ENCODE measurements at places on chromosomes 13 and 19. TPM values are rescaled to one million over a fixed set of nuclear protein-coding genes. Genes with fewer than 3 reads are reported as not detected.

- no peaks in the 10 kb centered on the region for H3K36me3 ChIP-seq
- H3K27ac ChIP-seq: no peak overlapping the region
- H3K27me3 ChIP-seq: no peaks in the 10 kb centered on the region
- no peak for DNase-seq
These were observed 1676.0 kb downstream of the SLITRK1 start for GRCh38 chr13:82206241-82206640.

GRCh38 chr13:112077729-112078128 is 10.8 kb downstream of the SOX1 start:
- no peak for DNase-seq
- H3K27me3 ChIP-seq: peaks cover 25% of the 10 kb centered on the region
- no peaks in the 10 kb centered on the region for H3K36me3 ChIP-seq
- no peaks in the 10 kb centered on the region for H3K4me1 ChIP-seq

DNA sequence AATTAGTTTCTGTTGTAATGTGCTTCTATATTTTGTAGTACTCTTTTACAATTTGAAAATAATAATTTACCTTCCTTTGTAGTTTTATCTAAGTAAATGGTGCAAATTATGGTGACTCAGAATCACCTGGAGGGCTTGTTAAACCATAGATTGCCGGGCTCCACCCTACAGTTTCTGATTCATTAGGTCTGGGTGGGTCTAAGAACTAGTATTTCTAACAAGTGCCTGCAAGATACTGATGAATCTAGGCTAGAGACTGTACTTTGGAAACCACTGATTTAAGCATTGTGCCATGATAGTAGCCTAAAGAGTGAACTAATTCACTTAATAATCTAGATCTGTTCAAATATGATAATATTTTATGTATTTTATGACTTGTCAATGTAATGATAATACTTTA is 437.4 kb upstream of the SPRY2 start:
- H3K27me3 ChIP-seq: no peaks in the 10 kb centered on the region
- H3K4me1 ChIP-seq: no peaks in the 10 kb centered on the region
- no peak overlapping the region for H3K4me3 ChIP-seq
- DNase-seq: no peak
- no peak overlapping the region for H3K27ac ChIP-seq
- no peaks in the 10 kb centered on the region for H3K36me3 ChIP-seq

GRCh38 chr19:17831419-17831888 is 10.1 kb upstream of the INSL3 start:
- no peak for DNase-seq
- H3K4me3 ChIP-seq: no peak overlapping the region
- H3K27me3 ChIP-seq: peaks cover 14% of the 10 kb centered on the region
- H3K27ac ChIP-seq: no peak overlapping the region

DNA sequence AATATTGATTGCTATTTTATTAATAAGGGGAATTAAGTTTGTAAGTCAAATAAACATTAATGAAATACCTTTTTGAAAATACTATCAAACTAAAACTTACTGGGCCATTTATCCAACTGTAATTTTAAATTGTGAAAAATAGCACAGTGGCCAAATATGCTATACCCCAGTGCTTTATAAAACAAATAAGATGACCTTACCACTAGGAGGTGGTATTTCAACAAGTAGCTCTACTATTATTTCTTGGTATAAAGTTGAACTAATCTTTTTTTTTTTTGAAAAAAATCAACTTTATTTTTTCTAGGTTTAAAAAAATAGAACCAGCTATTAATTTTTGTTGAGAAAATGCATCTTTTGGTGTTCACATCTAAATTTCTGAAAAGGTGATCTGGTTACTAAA is 14.7 kb downstream of the LACC1 start:
- no peak for DNase-seq
- peaks cover 2% of the 10 kb centered on the region for H3K27me3 ChIP-seq
- peaks cover 7% of the 10 kb centered on the region for H3K4me1 ChIP-seq
- H3K27ac ChIP-seq: no peak overlapping the region
- no peak overlapping the region for H3K4me3 ChIP-seq

- peak overlapping the region; percentile 51 for H3K27ac ChIP-seq
- no peaks in the 10 kb centered on the region for H3K27me3 ChIP-seq
- peaks cover 19% of the 10 kb centered on the region for H3K4me1 ChIP-seq
- no peaks in the 10 kb centered on the region for H3K36me3 ChIP-seq
- H3K4me3 ChIP-seq: no peak overlapping the region
These were observed 20.3 kb downstream of the LNX2 start for GRCh38 chr13:27599845-27600553.

MEIOSIN gene
- total RNA-seq: not detected

- peaks cover 12% of the 10 kb centered on the region for H3K27me3 ChIP-seq
- peaks cover 6% of the 10 kb centered on the region for H3K4me1 ChIP-seq
- DNase-seq: no peak
These were observed 5.9 kb downstream of the RTBDN start for GRCh38 chr19:12828494-12828893.

RBM42 gene
- 107 TPM for total RNA-seq

DNA sequence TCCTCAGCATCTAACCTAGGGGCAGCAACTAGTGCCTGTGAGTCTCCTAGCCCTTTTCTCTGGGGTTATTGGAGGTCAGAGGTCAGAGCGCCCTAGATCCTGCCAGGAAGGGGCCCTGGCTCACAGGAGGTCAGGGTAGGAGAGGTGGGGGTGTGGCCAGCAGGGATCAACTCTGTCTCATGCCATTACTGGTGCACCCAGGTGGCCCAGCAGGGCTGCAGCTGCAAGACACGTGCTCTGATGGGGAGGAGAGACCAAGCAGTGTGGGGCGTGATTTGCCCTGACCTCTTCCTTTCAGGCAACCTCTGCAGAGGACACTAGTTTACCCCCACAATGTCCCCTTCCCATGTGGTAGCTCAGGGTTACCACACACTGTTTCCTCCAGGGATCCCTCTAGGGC is 73.3 kb upstream of the ZNF30 start:
- no peak overlapping the region for H3K4me3 ChIP-seq
- H3K36me3 ChIP-seq: no peaks in the 10 kb centered on the region
- no peaks in the 10 kb centered on the region for H3K4me1 ChIP-seq

- no peak overlapping the region for H3K4me3 ChIP-seq
- DNase-seq: no peak
- H3K36me3 ChIP-seq: peaks cover 4% of the 10 kb centered on the region
- H3K27me3 ChIP-seq: no peaks in the 10 kb centered on the region
- no peaks in the 10 kb centered on the region for H3K4me1 ChIP-seq
These were observed 439.5 kb downstream of the FGF9 start for GRCh38 chr13:22110368-22110767.

EVI5L gene
- total RNA-seq: 30.5 TPM

GRCh38 chr19:56764196-56764695 is 76.3 kb downstream of the PEG3 start:
- H3K36me3 ChIP-seq: peaks cover 23% of the 10 kb centered on the region
- H3K4me3 ChIP-seq: no peak overlapping the region
- no peak overlapping the region for H3K27ac ChIP-seq
- peaks cover 2% of the 10 kb centered on the region for H3K27me3 ChIP-seq
- no peak for DNase-seq

NUMBL gene
- 51.1 TPM for total RNA-seq

UTP14C gene
- 20.1 TPM for total RNA-seq

DNA sequence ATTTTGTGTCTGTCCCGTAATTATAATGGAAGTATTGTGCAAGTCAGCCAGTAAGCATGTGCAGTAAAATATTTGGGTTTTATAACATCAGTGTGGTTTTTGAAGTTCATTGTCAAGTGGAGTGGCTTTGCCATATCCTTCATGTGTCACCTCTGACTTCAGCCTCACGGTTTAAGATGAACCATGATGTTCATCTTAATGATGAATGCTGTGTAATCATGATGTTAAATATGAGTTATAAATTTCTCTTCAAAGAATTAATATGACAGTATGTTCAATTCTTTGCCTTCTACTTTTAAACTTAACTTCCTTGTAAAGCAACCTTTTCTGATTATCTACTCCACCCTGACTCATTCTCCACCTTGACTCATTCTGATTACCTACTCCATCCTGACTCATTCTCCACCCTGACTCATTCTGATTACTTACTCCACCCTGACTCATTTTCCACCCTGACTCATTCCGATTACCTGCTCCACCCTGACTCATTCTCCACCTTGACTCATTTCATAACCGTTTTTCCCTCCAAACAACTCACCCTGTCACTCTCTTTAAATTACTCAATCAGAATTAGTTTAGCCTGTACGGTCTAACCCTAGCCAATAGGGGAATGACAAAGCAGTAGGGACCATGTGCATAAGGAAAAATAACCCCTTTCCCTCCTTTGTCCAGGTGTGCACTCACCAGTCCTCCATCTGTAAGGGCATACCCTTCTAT is 50.3 kb upstream of the ANKRD10 start:
- peaks cover 44% of the 10 kb centered on the region for H3K4me1 ChIP-seq
- no peaks in the 10 kb centered on the region for H3K27me3 ChIP-seq
- peaks cover 14% of the 10 kb centered on the region for H3K36me3 ChIP-seq
- peak overlapping the region; percentile 82 for H3K27ac ChIP-seq

- 0 out of 2 replicates have a peak, but pooled peaks cover 3% of the 10 kb centered on the region for H3K36me3 ChIP-seq
- H3K4me1 ChIP-seq: no peaks in the 10 kb centered on the region
- no peak for DNase-seq
- peaks cover 1% of the 10 kb centered on the region for H3K27me3 ChIP-seq
- no peak overlapping the region for H3K4me3 ChIP-seq
These were observed 693.7 kb downstream of the UQCRFS1 start for GRCh38 chr19:28519218-28519779.

RASAL3 gene
- total RNA-seq: not detected

DNA sequence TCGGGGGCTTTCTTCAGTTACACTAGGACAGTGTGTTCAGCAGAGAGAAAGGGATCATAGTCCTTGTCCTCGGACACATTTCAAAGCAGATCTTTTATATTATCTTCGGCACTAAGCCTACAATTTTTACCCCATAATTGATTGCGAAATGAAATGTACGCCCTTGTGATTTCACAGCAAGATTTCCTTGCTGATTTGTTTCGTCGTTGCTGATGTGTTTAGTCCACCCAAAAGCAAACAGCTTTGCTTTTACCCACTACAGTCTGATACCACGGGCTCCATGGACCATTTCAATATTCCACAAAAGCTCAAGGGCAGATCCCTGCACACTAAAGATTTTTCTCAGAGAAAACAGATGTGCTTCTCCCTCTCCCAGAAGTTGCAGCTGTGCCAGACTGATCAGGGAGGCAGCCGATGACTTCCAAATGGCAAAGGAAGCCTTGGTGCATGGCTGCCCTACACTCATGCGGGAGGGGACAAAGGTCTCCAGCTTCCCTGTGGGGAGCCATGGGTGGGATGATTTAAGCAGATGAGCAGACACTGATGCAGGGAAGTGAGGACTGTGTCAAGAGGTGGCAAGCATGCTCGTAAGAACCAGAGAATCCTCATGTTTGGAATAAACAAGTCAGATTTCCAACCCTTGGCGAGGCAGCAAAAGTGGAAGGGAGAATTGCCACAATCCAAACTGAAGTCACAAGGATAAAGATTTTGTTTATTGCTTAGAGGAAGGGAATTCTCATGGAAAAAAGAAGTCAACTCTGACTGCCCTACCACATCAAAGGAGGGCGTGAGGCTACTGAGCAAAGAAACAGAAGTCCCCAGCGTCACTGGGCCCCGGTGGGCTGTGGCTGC is 81.1 kb downstream of the STK24 start:
- peak overlapping the region; percentile 41 for H3K4me3 ChIP-seq
- H3K36me3 ChIP-seq: peaks cover 23% of the 10 kb centered on the region
- H3K4me1 ChIP-seq: peaks cover 75% of the 10 kb centered on the region
- no peak for DNase-seq

KL gene
- not detected for total RNA-seq

GRCh38 chr19:45215391-45216191 is 29.6 kb downstream of the EXOC3L2 start:
- H3K27ac ChIP-seq: no peak overlapping the region
- H3K4me3 ChIP-seq: no peak overlapping the region
- H3K27me3 ChIP-seq: peaks cover 42% of the 10 kb centered on the region
- no peak for DNase-seq
- H3K36me3 ChIP-seq: no peaks in the 10 kb centered on the region

- DNase-seq: no peak
- H3K4me1 ChIP-seq: peaks cover 22% of the 10 kb centered on the region
- H3K27ac ChIP-seq: no peak overlapping the region
- H3K4me3 ChIP-seq: no peak overlapping the region
These were observed 40.3 kb downstream of the RASL11A start for GRCh38 chr13:27310946-27311345.

KLK10 gene
- not detected for total RNA-seq

DNA sequence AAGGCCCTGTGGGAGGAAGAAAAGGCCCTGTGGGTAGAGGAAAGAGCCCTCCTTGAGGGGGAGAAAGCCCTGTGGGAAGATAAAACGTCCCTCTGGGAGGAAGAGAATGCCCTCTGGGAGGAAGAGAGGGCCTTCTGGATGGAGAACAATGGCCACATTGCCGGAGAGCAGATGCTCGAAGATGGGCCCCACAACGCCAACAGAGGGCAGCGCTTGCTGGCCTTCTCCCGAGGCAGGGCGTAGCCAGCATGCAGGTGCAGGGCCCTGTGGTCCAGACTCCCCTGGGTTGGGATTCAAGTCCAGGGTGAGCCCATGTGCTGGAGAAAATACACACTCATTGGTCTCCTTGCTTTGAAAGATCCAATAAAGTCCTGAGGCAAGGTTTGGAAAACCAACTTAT is 4.1 kb downstream of the CCDC70 start:
- no peak for DNase-seq
- H3K4me3 ChIP-seq: no peak overlapping the region
- no peaks in the 10 kb centered on the region for H3K36me3 ChIP-seq
- H3K27me3 ChIP-seq: peaks cover 39% of the 10 kb centered on the region

UHRF1 gene
- total RNA-seq: 70.9 TPM

GRCh38 chr19:27765912-27766725 is 1446.8 kb downstream of the UQCRFS1 start:
- no peak overlapping the region for H3K4me3 ChIP-seq
- H3K36me3 ChIP-seq: peaks cover 23% of the 10 kb centered on the region
- H3K27me3 ChIP-seq: no peaks in the 10 kb centered on the region
- H3K4me1 ChIP-seq: no peaks in the 10 kb centered on the region

DNA sequence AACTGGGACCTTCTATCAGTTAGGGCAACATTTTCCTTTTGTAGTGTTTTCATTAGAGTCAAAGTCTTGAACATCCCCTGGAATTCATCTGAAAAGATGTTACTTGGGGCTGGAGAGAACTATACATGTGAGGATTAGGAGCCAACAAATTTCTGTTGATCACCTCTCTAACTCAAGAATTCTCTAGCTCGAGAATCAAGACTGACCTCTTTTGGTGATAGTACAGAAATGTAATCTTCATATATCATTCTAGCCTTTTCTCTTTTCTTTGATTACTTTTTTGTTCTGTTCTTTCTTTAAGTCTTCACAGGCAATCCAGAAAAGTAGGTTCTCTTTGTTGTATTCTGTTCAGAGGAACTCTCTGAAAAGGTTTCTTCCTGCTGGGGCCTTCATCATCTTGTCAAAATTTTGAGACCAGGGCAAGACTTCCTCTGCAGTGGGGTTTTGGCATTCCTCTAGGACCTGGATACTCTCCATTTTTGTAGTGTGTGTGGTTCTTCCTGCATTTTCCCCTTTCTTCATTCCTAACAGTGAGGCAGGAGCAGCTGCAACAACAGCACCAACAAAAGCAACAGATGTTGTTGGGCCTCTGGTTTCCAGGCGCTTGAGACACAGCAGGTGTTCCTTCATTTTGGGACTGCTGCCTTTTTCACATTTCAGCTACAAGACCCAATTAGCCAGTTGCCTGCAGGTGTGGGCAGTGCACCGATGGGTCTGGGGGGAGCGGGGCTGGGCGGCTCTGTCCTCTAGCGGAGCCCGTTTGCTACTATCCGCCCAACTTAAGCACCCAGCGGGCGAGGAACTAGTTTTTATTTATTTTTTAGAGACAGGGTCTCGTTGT is 26.2 kb downstream of the ELF1 start:
- H3K36me3 ChIP-seq: no peaks in the 10 kb centered on the region
- no peaks in the 10 kb centered on the region for H3K27me3 ChIP-seq
- no peak overlapping the region for H3K4me3 ChIP-seq
- no peak for DNase-seq

All from HFFc6 (cell line).